ENCODE measurements at places on chromosomes 7 and 10. TPM values are rescaled to one million over a fixed set of nuclear protein-coding genes. Genes with fewer than 3 reads are reported as not detected.

- peak; percentile 85 for DNase-seq
These were observed 10.1 kb upstream of the BMPER start for GRCh38 chr7:33895025-33895804.

- DNase-seq, result no peak
These were observed 12.5 kb upstream of the EBLN1 start for GRCh38 chr10:22230158-22230833.

DNA sequence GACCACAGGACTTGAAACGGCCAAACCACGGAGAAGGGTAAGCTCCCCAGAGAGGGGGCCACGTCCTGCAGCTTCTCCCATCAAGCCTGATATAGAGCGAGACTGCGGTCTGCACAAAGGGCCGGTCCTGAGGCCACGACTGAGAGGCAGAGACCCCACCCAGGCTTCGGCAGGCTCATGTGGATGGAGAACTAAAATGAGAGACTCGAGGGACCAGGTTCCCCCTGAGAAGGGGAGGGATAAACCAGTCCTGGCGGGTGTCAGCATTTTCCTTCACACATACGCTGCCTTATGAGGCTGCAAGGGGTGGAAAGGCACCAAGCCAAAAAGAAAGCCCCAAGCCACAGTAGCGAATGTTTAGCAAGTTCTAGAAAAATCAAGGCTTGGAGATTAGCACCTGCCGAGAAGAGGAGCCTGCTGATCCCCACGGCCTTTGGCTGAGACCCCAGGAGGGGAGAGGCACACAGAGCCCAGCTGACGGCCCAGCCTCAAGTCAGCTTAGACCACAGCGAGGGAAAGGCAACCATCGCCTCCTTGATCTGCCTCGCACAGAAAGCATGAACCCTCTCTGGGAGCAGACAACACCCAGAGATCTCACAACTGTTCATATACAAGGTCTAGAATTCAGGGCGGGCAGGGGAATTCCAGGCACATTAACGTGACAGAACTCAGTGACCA lies 92.6 kb upstream of the RNF32 start:
- DNase-seq, result no peak

DNA sequence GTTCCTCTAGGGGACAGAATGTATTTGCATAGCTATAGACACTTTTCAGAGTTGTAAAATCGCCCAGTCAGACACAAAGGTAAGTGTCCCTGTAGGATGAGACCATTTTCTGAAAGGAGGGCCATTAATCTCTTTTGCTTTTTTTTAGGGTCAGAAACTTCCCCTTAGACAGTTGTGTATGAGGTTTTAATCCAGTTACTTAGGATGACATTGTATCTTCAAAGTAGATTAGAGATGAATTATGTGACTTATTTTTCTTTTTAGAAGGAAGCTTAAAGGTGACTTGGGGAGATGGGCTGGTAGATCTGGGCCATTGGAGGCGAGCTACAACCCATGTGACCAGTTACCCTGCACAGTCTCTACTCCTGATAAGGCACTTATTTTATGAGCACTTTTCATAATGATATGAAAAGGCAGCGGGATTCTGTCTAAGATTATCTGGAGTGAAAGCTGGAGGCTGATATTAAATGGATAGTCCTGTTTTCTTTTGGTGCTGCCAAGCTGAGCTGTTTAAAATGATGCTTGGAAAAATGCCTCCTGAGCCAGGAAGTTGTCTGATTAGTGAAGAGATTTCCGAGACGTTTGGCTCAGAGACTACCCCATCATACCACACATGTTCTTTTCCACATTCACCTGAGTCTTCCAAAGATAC lies 264.3 kb downstream of the AUTS2 start:
- no peak for DNase-seq

The CELF2 gene
- total RNA-seq, result 74.9 TPM

Measured in left ventricle myocardium inferior (tissue), 1 donor.